ENCODE measurements at places on chromosomes 7 and 10.

- no peak for DNase-seq
Observed at GRCh38 chr7:34298492-34299013, 359.5 kb upstream of the NPSR1 start.

- no peak for DNase-seq
Observed at GRCh38 chr7:77757589-77757988, 40.6 kb downstream of the TMEM60 start.

GRCh38 chr10:62177111-62177510, 91.5 kb downstream of the RTKN2 start:
- no peak for DNase-seq

DNA sequence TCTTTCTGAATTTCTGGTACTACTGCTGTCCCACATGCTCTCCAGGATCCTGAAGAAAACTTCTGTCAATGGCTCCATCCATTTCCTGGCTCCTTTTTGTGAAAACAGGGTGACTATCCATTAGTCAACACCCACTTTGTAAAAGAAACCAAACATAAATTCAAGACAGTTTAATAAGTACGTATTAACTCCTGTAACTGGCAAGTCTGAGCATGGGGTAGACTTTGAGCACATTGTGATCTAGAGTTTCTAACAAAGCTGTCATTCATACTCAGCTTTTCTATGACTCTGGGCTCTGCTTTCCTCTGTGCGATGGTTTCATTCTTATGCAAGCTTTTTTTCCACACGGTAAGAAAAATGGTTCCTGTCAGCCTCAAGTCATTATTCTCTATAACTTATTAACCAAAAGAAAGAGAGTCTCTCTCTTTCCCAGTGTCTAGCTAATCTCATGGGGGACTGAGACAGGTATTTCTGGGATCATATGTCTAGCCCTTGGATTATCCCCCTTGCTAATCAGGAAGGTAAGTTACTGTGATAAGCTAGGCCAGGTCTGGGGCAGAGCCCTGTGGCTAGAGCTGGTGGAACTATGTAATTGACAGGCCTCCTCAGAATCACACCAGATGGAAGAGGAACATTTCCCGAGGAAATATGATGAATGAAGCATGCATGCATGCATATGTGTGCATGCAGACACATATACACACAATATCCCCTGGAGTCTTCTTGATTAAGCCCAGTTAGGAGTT, 98.5 kb downstream of the GNAI1 start:
- no peak for DNase-seq

DNA sequence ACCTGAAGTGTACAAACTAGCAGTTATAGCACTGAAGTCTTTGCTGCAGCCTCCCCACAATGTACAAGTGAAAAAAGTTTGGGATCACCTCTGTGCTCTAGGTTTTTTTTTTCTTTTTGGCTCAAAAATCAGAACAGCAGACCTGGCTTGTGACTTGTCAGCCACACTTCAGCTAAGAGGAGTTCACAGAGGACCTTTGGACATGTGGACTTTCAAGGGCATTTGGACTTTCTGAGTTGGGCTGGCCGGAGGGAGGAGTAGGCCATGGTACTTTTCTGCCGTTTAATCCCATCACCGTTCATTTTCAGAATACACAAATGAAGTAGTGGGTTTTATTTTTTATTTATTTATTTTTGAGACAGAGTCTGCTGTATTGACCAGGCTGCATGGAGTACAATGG, 21.9 kb upstream of the ACSL5 start:
- no peak for DNase-seq

DNA sequence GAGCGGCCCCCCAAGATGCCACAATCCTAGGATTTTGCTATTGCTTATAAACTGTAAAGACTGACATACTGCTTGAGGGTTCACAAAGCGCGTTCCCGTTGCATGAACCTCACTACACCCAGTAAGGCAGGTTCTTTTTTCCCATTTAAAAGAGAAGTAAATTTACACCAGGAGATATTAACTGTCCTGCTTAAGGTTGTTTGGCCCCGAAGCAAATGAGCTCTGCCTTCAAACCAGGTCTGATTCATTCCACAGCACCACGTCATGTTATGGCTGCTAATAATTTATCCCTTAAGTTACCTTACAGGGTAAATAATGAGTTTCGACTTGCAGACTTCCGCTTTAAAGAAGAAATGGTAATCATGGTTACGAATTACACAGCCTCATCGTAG, 559 bp upstream of the FKBP14 start:
- DNase-seq: peak; percentile 60

DNA sequence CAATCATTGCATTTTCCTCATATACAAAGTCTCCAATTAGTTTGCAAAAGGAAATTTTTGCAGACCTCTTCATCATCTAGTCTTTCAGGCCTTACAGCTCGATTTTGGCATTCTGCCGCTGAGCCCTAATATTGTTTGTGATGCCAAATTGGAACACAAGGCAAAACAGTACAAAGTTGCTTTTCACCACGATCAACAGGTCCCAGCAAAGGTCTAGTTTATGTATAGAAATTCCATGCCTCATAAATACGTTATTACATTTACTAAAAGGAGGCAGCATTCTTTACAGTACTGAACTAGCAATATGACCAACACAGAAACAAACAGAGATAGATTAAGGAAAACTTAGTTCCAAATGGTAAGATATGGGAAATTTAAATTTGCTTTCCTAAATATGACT, 7.0 kb upstream of the DNAJC1 start:
- DNase-seq: no peak

DNA sequence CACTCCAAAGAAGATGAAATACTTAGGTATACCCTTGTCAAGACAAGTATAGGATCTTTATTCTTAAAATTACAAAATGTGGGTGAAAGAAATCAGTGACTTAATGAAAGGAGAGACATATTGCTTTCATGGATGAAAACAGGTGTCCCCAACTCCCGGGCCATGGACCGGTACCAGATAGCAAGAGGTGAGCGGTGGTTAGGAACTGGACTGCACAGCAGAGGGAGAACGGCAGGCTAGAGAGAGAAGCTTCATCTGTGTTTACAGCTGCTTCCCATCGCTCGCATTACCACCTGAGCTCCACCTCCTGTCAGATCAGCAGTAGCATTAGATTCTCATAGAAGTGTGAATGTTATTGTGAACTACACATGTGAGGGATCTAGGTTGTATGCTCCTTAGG, 408.9 kb downstream of the CALN1 start:
- no peak for DNase-seq

GRCh38 chr7:158957510-158957906, 101.2 kb downstream of the DYNC2I1 start:
- DNase-seq: no peak

DNA sequence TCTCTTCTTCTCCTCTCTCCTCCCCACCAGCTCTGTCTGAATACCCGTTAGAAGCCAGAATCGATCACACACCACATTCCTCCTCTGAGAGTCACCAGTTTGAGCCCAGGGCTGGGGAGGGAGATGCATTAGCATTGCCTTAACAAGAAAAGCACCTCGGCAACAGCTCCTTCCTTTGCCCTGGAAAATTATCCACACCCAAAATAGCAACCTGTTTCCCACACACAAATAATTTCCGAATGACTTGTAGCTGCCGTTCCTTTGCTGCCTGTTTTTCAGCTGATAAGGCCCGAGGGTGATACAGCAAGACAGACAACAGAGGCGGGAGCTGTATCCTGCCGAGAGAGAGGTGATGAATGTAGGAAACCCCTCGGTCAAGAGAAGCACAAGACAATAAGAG, 91.3 kb downstream of the CPXM2 start:
- no peak for DNase-seq
